Right ventricle myocardium superior (tissue), 1 donor: ENCODE measurements at places on chromosomes 2 and 18. TPM values are rescaled to one million over a fixed set of nuclear protein-coding genes. Genes with fewer than 3 reads are reported as not detected.
A peak's percentile ranks its signal among the peaks of the same experiment; 100 is the strongest.

FEV gene
- not detected for total RNA-seq

CAPG gene
- 3.4 TPM for total RNA-seq

CTLA4 gene
- 0.22 TPM for total RNA-seq

TUBB6 gene
- total RNA-seq = 94.6 TPM

DNA sequence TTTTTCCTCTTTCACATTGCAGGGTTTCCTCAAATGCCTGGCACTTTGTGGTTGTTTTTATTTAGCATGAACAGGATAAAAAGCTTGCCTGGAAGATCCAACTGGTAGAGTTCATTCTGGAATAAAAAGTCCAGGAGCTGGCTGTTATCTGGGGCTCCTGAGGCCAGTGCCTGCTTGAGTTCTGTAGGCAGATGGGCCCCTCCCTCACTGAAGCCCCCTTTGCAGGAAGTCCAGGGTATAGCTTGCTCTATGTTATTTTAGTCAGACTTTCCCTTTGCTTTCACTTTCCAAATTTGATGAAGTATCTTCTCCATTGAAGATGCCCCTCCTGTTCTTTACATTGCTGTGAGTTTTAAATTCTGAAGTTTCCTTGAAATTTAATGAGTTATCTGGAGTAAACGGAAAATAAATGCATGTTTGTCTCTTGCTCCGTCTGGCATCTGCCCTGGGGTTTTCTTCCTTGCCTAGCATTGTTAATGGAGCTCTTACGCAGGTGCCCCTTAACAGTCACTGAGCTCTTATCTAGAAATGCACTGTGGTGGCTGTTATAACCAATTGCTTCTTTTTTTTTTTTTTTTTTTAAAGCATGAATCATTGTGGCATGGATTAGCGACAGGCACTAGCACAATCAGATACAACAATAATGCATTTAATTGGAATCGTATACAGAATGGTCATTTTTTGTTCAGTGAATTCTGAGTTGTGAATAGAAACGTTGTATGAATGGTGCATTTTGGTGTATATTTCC is 27.0 kb upstream of the LPIN1 start:
- no peak for DNase-seq

GRCh38 chr2:67018301-67018700 is 378.8 kb upstream of the ETAA1 start:
- DNase-seq = no peak

GRCh38 chr18:58241877-58242276 is 197.9 kb downstream of the NEDD4L start:
- no peak for DNase-seq

DNA sequence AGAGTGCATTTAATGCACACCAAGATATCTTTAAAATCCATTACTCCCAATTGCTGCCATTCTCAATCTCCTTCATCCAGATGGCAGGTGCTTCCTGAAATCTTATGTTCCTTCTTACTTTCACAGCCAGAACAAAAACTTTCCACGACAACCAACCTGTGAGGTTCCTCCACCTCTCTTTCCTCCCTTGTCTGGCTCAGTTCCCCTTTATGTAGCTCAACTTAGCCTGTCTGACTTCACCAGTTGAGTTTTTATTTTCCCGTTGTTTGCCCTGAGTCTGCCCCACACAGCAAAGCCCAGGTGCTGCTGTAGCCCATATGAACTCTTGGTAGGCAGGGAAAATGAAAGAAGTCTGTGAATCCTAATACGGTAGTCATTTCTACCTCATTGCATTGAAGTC is 112.5 kb downstream of the MREG start:
- DNase-seq = no peak

DNA sequence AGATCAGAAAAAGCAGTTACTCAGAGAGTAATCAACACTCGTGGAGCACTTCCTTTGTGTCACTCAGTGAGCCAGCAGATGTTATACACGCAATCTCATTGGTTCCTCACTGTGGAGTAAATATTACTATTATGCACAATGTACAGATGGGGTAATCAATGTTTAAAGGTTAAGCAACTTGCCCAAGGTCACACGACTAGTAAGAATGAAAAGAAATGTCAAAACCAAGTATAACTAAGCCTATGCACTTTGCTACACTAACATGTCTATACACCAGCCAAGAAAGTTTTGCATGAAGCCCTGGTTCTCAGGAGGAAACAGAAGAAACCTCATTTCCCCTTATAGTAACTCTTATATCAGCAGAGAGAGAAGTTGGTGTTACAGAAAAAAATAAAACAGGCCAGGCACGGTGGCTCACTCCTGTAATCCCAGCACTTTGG is 5.4 kb downstream of the METTL21A start:
- DNase-seq = no peak

GRCh38 chr18:22711192-22711685 is 221.9 kb upstream of the RBBP8 start:
- DNase-seq = peak; percentile 49

GRCh38 chr2:195658541-195658890 is 1.5 kb downstream of the SLC39A10 start:
- DNase-seq = no peak

DNA sequence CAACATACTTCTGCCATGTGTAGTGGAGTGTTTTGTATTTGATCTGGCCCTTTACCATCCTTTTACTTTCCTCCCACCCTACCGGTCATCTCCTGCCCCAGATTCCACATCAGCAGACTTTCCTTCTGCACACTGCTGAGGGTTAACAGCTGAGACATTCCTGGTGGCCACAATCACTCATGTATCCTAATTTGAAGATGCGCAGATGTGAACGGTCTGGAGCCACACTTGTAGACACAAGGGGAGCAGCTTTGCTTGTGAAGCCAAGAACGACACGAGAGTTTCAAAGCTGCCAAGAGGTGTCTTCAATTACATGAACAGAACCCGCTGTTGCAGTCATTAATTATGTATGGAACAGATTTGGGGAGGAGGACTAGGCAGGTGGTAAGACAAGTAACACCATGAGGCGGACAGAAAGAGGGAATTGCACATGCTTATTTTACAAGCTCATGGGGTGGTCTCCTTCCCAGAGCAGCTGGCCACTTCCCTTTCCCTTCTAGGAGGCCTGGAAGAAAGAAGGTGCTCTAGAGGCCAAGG is 260.7 kb upstream of the KLHL29 start:
- no peak for DNase-seq

DNA sequence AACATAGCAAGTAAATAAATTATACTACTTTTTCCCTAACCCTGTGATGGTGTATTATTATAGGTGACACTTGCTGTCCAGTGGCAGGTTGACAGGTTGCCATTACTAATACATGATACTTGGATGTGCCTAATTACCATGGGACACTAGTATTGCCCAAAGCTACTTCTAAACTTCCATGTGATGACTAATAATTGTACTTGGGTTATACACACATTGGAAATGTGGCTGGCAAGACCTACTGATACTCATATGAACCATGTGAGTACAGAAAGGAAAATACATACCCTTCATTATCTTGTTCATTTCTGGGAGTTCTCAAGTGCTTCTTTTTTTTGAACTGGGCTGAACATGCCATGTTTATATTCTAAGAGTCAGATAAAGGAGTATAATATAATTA is 156.4 kb downstream of the IKZF2 start:
- DNase-seq = no peak

GRCh38 chr2:156576005-156576404 is 139.8 kb downstream of the GPD2 start:
- no peak for DNase-seq

DNA sequence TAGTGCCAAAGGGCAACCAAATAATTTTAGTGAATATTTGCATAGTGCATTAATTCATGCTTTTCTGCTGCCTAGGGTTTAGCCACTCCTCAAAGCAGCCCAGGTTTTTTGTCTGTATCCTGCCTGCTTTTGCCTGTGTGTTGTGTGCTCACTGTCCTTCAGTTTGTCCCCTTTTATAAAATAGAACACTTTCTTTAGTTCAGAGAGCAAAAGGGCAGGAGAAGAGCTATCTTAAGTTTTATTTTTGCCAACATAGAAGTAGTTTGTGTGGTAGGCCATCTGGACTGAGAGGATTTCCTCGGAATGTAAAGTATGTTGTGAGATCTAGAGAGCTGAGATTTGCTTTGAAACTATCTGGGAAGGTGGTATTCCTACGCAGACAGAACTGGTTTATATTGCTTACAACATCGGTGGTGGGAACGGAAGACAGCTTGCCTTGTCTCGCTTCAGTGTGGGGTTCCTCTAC is 64.9 kb downstream of the EML4 start:
- no peak for DNase-seq
